ENCODE measurements at places on chromosomes 16 and 17.
A peak's percentile ranks its signal among the peaks of the same experiment; 100 is the strongest.

DNA sequence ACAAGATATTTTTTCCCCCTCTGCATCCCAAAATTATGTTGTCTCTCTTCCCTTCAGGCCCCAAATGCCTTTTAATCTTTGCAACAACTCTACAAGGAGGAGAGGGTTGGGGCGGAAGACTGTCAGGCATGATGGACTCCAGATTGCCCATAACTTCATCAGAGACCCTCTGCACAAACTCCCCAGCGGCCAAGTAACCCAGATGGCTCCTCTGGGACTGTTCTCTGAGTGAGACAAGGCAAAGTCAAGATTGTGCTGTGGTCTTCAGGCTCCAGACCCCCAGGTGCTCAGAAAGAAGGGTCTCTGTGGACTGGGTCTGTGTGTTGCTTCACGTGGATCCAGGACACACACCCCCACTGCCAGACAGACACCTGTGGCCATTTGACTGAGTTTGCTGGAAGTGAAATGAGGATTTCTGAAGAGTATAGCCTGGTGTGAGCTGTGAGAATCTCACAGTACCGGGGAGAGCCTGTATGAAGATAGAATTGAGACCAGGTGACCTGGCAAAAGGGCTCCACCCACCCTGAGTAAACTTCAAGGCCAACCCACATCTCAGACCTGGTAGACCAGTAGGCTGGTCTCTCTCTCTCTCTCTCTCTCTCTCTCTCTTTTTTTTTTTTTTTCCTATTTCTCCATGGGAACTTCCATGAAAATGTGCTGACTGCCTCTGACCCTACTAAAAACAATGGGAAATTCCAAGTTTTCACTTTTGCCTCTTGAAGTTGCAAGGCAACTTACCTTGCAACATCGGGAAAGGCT, 354.1 kb downstream of the SOX9 start:
- DNase-seq, result no peak

- no peak for DNase-seq
Measured at GRCh38 chr17:67526700-67527099, 149.6 kb downstream of the PITPNC1 start.

GRCh38 chr16:47072158-47072557, 71.6 kb downstream of the NETO2 start:
- DNase-seq, result no peak

GRCh38 chr16:87808108-87808507, 42.3 kb upstream of the KLHDC4 start:
- DNase-seq, result no peak

DNA sequence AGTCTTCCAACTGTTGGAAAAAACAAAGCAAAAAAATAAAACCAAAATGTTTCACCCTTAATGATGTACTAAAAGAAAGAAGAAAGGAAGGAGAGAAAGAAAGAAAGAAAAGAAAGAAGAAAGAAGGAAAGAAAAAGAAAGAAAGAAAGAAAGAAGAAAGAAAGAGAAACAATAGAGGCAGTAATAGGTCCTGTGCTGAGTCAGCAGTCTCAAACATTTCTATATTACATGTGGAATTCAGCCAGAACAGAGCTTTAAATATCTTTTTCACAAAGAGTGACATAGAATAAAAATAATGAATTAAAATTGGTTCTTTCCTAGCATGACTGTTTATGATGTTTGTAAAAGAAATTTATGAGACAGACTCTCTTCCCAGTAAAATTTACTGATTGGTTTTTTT, 1135.3 kb upstream of the CDH8 start:
- DNase-seq, result no peak

- no peak for DNase-seq
Measured at GRCh38 chr17:77640252-77640651, 318.3 kb upstream of the TNRC6C start.

GRCh38 chr17:3835410-3836229, 10.4 kb downstream of the NCBP3 start:
- DNase-seq, result no peak

DNA sequence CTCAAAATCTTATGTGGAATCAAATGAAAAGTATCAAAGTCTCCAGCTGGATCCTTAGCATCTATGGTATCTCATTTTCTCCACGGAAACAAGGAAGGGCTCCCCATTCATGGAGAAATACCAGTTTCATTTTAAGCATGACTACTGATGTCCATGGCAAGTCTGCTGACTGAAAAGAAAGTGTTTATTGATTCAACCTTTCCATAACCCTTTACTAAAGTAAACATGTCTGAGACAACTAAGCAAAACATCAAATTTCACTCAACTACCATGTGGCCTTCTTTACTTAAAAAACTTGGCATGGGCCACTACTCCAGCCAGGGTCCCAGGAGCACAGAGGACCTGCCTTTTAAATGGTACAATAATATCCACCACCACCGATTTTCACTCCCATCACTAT, 928.0 kb upstream of the SOX9 start:
- DNase-seq, result no peak

GRCh38 chr16:14187517-14188338, 116.6 kb downstream of the MRTFB start:
- no peak for DNase-seq

DNA sequence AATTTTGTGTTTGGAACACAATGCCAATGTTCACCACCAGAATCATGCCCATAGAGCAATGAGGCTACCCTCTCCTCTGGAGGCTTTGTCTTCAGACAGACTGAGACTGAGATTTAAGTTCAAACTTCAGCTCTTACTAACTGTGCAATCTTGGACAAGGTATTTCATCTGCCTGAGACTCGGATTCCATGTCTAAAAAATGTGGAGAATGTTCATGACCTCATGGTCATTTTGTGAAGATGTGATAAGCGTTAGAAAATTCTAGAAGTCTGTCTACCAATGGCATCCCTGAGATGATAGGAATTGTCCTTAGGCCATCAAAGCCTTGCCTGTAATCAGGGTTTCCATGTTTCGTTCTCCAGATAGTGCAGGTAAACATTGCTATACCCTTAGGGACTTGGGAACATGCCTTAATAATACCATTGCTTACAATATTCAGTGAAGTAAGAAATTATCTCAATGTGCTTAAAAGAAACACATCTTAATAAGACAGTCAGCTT, 388.2 kb upstream of the MAF start:
- DNase-seq, result no peak

DNA sequence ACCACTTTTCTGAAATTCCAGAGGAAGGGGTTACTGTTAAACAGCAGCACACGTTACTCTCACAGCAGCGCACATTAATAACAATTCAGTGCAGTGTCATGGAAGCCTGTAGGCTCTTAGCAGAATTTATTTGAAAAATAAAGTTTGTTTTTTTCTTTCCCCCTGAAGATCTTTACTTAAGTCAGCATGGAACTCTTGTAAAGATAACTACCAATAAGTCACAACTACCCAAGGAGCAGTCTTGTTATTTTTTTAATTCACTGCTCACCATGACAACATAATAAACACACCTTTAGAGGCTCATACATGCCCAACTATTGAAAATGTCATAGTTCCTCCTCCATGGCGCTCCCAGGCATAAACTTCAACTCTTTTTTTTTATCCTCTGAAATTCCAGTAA, 31.8 kb upstream of the PSMD7 start:
- DNase-seq, result no peak

DNA sequence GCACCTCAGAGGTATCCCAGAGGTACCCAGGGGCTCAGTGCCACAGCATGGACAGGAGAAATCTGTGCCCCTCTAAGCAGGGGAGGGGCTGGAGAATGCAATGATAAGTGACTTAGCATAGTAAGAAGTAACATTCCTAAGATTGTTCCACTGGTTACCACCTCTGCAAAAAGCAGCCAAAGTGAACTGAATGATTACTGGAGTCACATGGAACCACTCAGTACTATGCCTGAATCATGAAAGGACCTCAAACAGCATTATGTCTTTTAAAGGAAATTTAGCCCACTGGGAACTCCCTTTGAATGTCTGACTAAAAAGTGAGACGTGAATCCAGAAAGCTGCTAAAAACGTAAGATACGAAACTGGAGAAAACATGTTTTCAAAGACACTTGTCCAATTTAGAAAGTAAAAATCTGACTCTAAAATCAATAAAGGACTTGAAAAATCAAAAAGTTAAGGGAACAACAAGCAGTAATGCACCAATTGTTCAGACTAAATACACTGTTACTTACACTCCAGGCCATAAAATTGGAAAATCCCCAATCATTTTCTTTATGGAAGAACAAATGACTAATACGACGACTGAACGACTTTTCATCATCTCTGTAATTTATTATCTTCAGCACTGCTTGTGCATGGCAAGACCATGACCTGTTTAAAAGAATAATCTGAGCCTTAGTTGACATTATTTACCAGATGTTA, 38.6 kb downstream of the LITAFD start:
- peak; percentile 90 for DNase-seq

DNA sequence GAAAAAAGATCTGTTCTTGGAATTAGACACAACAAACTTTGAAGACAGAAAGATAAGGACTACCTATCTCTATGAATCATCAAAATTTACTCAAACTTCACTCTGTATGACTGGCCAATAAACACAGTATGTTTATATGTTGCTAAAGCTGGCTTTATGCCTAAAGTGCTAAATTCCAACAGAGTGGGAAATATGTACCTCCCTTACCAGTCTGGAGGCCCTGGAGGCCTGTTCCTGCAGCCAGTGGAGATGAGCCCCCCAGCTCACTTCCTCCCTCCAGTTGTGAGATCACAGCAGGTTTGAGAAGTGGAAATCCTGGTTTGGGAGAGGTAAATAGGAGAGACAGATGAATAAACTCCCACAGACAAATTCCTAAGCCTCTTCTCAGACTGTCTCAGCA, 9.0 kb downstream of the ZNF23 start:
- no peak for DNase-seq

GRCh38 chr16:49021136-49021535, 260.5 kb downstream of the CBLN1 start:
- DNase-seq, result peak; percentile 96

- DNase-seq, result no peak
Measured at GRCh38 chr16:57525761-57526160, 10.6 kb downstream of the CCDC102A start.

DNA sequence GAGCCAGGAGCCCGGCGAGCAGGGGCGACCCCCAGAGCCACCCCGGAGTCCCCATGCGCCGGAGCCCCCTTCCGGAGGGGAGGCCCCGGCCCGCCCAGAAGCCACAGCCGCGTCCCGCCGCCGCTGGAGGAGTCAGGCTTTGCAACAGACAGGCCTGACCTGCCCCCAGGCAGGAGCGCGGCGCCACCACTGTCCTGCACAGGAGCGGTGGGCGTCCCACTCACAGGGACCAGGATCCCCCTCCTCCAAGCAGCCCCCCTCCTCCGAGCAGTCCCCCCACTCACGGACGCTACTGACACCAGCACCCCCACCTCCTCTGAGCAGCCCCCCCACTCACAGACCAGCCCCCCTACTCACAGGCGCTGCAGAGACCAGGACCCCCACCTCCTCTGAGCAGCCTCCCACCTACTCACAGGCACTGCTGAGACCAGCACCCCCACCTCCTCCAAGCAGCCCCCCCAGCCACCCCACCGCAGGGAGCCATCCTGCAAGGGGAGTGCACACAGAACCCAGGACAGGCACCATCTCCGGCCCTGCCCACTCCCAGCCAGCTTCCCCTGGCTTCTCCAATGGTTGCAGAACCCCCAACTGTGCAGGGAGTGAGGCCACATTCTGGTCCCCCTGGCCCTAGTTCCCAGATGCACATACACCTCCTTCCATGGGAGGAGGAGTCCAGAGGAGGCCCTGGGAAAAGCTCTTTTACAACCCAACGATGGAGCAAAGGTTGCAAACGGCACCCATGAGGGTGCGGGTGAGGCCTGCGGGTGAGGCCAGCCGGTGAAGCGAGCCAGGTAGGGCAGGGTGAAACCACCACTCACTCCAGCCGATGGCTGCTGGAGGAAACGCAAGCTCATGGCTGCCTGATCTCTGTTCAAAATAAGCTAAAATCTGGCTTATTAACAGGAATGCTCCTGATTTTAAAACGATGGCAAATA, 69.9 kb downstream of the ABR start:
- no peak for DNase-seq

DNA sequence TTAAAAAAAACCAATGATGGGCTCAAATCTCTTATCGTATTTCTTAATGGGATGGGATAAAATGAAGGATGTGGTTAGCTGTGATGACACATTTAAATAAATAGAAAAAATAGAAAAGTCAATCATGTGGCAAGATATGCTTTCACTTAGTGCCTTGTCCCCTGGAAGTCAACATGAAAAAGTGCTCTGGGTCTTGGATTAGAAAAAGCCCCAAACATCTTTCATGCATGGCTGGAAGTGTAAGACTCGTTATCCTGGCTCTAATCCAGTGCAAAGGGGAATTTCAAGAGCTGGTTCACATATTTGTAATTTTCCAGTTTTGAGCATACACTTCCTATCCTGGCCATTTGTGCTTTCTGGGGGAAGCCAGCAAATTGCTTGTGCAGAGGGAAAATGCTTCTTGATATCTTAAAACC, 160.9 kb downstream of the MAP2K6 start:
- peak; percentile 38 for DNase-seq

DNA sequence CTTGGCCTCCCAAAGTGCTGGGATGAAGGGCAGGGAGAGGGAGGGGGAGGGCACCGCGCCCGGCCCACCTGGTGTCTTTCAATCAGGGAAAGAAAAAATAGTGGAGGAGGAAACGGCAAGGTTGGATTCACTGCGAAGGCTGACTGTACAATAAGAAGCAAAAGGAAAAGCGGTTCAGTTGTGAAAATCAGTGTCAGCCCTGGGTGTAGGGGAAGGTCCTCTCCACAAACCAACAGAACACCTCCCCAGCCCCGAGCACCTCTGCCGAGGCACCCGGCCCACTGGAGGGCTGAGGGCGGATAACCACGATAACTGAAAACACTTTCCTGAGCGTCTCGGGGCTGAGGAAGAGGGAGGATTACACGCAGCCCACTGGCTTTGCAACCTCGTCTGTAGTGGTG, 1.4 kb upstream of the SPG7 start:
- DNase-seq, result no peak

GRCh38 chr17:34652021-34652555, 72.7 kb downstream of the TMEM132E start:
- no peak for DNase-seq

DNA sequence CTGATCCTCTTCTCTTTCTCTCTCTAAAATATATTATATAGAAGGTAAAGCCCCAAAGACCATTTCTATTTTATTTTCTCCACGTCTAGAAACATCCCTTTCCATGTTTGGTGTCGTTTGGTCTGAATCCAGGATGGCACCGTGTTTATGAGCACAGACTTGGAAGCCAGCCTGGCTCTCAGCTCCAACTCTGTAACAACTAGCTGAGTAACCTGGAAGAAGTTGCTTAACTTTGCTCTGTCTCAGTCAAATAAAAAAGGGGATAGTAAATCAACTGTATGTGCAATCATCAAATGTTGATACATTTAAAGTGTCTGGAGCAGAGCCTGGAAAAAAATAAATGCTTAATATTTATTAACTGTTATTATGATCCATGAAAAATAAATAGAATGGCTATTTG, 249.8 kb upstream of the MAF start:
- no peak for DNase-seq

GRCh38 chr17:19017401-19017800, 12.8 kb upstream of the FAM83G start:
- DNase-seq, result no peak

DNA sequence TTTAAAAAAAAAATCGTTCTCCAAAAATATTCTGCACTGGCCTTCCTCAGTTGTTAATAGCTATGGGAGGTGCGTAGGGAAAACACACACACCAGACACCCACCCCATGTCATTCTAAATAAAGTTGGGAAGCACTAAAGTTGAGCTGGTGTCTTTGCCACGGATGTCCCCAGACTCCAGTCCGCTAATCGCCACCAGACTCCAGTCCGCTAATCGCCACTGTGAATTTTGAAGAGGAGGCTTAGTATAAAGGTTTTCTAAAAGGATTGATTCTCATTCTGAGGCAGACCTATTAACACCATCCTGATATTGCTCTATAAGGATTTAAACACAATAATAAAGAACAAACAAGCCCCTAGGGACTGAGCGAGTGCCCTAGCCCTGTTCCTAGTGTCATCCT, 22.7 kb upstream of the CPSF4L start:
- no peak for DNase-seq

GRCh38 chr16:57999366-57999970, 1.0 kb downstream of the ZNF319 start:
- DNase-seq, result peak; percentile 51

Data from fibroblast of mammary gland (primary cell).